ENCODE measurements at places on chromosomes 1 and 21.

DNA sequence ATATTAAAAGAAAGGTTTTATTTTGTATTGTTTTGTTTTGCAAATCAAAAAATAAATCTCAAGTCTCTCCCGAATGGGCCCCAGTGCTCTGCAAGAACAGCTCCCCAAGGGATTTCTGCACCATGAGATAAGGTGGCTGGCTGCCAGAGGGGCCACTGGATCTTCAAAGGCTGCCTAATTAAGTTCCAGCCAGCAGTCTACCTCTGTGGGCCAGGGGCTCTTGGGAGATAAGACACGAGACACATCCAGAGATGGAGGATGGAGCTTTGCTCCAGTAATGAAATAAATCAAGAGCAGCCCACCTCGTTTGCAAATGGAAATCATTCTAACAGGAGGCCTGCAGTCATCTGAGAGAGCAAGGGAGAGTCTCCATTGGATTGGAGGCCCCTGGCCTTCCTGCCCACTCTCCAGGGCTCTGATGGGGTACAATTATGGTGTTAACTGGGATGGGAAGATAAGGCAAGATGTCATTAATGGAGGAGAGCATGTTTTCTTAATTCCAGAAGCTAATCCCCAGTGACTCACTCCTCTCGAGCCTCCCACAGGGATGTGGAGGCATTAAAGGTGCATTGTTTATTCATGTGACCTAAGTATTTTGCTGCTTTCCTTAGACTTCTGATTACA lies 155.2 kb upstream of the KAZN start:
- no peak for DNase-seq

- DNase-seq = no peak
Measured at GRCh38 chr1:56225964-56226815, 353.2 kb downstream of the PLPP3 start.

DNA sequence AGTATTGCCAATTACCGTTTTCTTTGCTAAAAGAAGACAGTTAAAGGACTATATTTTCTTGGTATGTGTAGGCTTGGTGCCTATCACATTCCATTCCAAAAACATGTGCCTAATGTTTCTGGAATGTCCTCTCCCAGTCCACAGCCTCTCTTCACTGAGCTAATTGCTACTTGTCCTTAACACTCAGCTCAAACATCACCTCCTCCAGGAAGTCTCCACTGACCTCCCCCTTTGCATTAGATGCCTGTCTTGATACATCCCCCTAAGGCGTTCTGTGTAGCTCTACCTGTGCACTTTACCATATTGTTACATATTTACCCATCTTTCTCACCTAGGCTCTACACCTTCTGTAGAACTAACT lies 195.6 kb upstream of the CAMK1G start:
- no peak for DNase-seq

GRCh38 chr21:33199100-33199464 lies 30.7 kb upstream of the IFNAR2 start:
- no peak for DNase-seq

GRCh38 chr1:3032371-3033039 lies 11.2 kb downstream of the ACTRT2 start:
- DNase-seq = no peak

GRCh38 chr1:35809114-35810095 lies 1.6 kb downstream of the AGO4 start:
- DNase-seq = no peak

GRCh38 chr1:223176437-223176836 lies 33.4 kb upstream of the TLR5 start:
- no peak for DNase-seq

DNA sequence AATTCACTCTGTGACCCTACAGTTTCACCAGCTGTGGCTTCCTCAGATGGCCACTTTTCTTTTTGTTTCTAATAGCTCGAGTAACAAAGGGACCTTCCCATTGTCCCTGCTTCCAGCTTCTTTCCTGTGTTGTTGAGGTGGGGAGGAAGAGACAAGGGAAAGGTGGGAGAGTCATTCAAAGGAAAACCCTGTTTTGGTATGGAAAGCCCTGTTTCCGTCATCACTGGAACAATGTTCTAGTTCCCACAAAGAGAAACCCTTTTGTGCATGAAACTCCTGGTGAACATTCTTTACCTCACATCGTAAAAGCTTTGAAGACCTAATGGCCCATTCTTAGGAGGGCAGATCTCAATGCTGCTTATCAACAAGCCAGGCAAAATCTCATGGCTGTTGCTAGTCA lies 62.2 kb downstream of the ABCA4 start:
- DNase-seq = no peak

DNA sequence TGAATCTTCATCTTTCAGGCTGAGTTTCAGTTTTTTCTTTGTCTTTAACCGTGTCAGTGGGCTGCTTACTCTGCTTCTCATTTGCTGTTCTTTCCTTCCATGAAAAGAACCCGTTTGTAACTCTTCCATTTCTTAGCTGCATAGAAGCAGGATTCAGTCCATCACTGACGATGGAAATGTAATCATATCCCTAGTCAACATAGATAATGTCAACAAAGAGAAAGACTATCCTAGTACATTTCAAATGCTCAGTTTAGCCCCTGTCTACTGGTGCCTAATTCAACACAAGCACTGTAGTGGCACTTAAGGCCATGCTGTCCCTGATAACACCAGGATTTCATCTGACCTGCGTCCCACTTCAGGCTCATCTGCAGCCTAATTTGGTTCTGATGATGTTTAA lies 376 bp downstream of the GBP1 start:
- no peak for DNase-seq

DNA sequence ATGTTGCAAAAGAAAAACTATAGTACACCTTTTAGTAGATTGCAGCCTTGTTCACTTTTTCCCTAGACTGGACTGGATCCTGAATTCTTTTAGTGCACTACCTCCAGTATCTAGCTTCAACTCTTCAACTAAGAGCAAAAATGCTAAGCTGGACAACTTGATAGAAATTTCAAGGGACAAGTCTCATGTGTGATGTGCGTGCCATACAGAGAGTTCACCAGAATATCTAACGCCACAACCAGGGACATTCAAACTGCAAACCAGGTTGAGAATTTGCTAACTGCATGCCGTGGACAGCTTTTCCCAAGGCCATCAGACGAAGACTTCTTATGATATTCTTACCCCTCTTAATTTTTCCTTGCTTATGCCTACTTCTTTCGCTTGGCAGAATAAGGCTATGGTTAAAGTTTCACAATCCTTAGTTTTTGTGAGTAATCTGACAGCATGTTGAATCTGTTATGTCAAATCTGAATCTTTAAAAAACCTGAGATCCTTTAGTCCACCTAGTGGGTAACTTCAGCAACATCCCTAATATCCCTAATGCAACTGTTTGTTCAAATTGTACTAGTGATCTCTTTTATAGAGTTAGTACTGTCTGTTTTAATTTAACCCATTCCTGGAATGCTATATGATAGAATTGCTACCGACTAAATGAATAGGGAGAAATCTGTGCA lies 66.4 kb downstream of the DDAH1 start:
- no peak for DNase-seq

DNA sequence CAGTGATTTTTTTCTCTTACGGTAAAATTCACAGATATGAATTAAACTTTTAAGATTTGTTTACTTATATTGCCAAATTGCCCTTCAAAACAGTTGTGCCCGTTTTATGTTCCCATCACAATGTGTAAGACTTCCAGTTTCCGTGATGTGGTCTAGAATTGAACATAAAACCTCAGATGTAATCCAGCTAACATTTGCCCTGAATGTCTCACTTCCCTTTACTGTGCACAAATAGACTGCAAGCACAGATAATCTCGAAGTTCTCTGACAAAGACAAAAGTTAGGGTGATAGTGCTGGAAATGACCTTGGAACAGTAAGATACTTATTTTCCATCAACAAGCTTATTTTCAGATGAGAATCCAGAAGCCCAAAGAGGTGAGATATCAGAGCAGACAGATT lies 177.5 kb downstream of the ZZZ3 start:
- no peak for DNase-seq

DNA sequence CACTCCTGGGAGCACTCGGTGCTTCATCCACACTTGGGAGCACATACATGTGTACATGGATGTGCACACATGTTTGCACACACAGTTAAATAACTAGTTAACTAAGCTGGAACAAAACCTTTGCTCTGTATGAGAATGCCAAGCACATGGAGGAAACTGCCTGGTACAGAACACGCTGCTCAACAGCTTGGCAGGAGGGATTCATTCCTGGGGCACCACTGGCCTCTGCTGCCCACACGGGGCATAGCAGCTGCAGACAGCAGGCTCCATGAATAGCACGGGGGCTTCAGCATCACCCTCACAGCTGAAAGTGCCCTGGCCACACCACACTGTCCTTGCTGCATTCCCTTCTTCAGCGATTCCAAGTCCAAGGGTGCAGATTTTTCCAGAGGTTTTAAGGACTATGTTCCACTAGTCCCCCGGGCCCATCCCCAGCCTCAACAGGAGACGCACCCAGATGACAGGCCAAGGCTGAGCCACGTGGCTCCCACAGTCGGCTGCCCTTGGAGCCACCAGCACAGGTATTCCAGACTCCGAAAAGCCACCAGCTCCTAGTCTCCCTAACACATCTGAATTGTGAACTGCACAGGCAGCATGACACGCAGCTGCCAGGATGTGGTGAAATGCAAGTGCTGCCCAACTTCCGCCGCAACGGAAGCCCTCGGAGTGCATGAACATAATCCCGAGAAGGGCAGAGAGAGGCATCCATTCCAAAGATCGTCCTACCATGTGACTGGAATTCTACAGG lies 16.9 kb downstream of the NPHP4 start:
- peak; percentile 66 for DNase-seq
